ENCODE measurements at places on chromosomes 12 and 14.

DNA sequence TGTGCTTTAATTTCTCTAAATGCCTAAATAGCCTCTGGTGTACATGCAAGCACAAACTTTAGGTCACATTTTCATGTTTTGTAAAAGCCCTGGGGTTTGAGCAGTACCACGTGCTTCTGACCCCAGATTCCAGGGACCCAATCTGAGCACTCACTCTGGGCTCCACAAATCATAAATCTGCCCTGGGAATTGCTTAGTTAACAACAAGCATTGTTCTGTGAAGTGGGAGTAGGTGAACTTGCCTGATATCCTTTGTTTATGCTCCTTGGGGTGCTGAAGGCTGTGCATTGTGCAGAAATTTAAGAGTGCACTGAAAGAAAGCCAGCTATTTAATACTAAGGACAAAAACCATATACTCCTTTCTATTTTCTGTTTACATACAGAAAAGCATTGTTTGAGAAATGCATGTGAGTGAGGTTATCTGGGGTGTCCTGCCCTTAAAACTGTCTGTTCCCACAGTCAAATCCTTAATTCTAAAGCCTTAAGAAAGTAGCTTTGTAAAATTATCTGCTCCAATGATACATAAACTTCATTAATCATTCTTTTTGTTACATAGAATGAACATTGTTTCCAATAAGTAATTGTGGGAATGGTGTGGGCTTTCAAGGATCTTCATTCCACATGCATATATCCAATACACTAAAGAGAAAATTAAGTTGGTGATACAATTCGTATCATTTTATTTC lies 258.6 kb upstream of the NPAS3 start:
- H3K4me1 ChIP-seq: no peaks in the 10 kb centered on the region
- H3K36me3 ChIP-seq: no peaks in the 10 kb centered on the region
- no peak for DNase-seq
- H3K27ac ChIP-seq: no peak overlapping the region

DNA sequence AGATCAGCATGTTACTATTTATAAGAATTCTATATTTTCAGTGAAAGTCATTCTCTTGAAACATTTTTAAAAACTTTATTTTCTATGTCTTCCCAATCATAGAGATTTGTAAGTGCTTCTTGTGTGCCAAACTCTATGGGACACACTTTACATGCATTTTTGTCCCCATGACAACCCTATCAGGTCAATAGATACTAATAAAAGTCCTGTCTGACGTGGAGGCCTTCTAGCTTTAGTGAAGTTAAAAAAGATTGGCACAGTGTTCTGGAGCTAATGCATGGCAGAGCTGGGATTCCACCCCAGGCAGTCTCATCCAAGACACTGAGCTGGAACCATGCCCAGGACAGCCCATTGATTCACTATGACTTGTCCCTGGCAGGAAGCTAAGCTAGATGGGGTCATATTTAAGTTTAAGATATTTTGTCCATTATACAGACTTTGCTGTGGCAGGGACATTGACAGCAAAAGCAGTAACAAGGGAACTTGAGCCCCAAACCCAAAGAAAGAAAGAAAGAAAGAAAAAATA lies 28.1 kb downstream of the TTC6 start:
- H3K27ac ChIP-seq: peak overlapping the region; percentile 84
- H3K36me3 ChIP-seq: no peaks in the 10 kb centered on the region
- no peaks in the 10 kb centered on the region for H3K27me3 ChIP-seq
- peak; percentile 94 for DNase-seq

DNA sequence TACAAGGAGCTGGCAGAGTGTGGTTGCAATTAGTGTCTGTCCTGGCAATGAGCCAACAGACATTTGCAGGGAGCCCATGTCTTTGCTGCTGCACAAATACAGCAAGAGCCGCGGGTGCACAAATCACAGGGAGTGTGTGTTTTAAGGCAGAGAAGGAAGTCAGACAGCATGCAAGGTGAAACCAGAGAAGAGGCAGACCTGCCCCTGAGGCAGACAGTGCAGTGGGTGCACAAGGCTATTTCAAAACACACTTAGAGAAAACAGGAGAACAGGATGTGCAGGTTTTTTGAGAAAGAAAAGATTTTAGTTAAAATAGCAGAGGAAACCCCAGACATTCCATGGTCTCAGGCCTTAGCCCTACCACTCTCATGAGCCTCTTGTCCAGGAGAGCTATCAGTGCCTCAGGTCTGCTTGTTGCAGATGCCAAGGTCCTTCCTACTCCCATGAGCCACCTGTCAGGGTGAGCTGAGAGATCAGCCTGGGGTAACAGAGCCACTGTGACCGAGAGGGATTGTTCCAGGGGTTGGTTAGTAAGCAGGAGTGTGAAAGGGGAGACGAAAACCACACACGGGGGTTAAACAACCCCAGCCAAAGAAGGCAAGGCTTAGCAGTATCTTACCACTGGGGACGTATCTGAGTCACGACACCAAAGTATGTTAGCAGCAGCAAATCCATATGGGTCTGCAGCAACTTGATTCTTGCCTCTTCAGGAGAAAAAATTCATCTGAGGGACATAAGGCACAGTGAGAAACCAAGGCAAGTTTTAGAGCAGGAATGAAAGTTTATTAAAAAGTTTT lies 78.1 kb downstream of the C14orf132 start:
- H3K27me3 ChIP-seq: no peaks in the 10 kb centered on the region
- H3K4me3 ChIP-seq: no peak overlapping the region
- H3K4me1 ChIP-seq: peaks cover 11% of the 10 kb centered on the region
- H3K36me3 ChIP-seq: no peaks in the 10 kb centered on the region
- no peak overlapping the region for H3K27ac ChIP-seq
- DNase-seq: no peak

- no peak overlapping the region for H3K4me3 ChIP-seq
- no peaks in the 10 kb centered on the region for H3K4me1 ChIP-seq
- DNase-seq: no peak
- H3K27ac ChIP-seq: no peak overlapping the region
These were observed 365.1 kb upstream of the DIO2 start for GRCh38 chr14:80576401-80576800.

GRCh38 chr14:24875203-24875838 lies 174.6 kb downstream of the STXBP6 start:
- no peak for DNase-seq
- no peaks in the 10 kb centered on the region for H3K4me1 ChIP-seq
- H3K27me3 ChIP-seq: peaks cover 4% of the 10 kb centered on the region

- no peak overlapping the region for H3K27ac ChIP-seq
- no peak overlapping the region for H3K4me3 ChIP-seq
- no peaks in the 10 kb centered on the region for H3K4me1 ChIP-seq
- DNase-seq: no peak
These were observed 122.1 kb downstream of the FOXA1 start for GRCh38 chr14:37472906-37473305.

GRCh38 chr14:75431827-75432226 lies 4.0 kb downstream of the JDP2 start:
- H3K4me3 ChIP-seq: no peak overlapping the region
- peaks cover 58% of the 10 kb centered on the region for H3K36me3 ChIP-seq
- no peak for DNase-seq
- no peaks in the 10 kb centered on the region for H3K27me3 ChIP-seq
- peaks cover 3% of the 10 kb centered on the region for H3K4me1 ChIP-seq

GRCh38 chr14:95507701-95508103 lies 8.7 kb downstream of the SYNE3 start:
- H3K27ac ChIP-seq: peak overlapping the region; percentile 92
- H3K36me3 ChIP-seq: peaks cover 14% of the 10 kb centered on the region
- peak; percentile 79 for DNase-seq
- H3K4me1 ChIP-seq: peaks cover 23% of the 10 kb centered on the region
